DMS 273 treated with DMSO at 0.1 percent for 48 hours (cell line): ENCODE measurements at places on chromosomes 2 and 18.

GRCh38 chr2:106561803-106562202 lies 74.6 kb downstream of the CD8B2 start:
- DNase-seq: no peak

GRCh38 chr2:160252278-160252887 lies 52.3 kb upstream of the ITGB6 start:
- peak; percentile 14 for DNase-seq

- DNase-seq: no peak
These were observed 59.3 kb downstream of the CD8B2 start for GRCh38 chr2:106546391-106546990.

DNA sequence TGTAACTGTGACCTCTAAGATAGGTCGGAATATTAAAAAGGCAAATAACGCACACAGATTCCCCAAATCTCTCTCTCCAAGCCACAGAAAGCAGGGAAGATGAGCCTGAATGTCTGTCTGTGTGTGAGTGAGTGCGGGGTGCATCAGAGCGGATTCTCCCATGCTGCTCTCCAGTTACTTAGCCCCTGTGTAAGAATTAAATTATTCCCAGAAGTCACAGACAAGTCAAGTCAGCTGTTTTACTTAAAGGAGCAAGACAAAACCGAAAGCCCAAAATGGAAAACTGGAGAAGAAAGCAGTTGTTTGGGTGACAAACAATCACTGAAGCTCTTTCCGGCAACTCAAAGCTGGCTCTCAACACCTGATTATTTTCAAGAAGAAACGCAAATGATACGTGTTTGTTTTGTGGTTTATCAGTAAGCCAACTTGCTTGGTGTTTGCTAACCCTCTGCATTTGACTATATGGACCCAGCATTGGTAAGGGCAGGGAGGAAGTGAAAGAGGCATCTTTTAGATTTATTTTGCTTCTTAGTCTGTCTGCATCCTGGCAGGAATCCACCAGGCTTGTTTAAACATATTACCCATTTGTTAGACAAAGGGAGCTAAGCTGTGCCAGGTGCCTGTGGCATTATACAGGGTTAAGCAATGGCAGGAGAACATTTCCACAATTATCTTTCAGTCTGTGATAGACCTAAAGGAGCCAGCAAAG lies 121.5 kb upstream of the CREB1 start:
- DNase-seq: no peak

DNA sequence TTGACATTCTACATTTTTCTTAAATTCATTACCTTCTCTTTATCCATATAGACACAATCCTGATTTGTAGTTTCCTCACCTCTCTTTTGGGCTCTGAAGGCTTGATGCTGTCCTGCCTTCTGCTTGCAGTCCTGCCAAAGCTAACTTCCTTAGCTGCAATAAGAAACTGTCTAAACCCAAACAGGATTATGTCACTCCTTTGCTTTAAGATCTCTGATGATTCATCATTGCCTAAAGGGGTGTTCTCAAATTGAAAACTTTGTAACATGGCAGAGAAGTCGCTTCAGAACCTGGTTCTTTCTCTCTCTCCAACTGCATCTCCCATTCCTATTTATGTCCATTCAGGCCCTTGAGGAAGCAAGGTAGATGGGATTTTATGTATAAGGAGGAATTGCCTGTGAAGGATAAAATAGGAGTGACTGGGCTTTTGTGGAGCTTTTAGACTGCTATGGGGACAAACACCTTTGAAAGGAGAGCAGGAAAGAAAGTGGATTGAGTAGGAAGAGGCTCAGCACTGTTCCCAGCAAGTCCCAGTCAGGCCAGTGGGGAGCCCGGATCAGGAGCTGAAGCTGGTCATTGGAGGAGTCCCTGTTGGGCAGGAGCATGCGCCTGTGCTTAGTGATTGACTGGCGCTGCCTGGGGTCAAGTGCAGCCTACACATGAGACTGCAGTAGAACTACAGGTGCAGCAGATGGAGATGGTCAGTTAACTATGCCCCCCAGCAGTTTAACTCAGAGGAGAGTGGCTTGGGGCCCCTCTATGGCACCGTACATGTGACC lies 390.6 kb downstream of the CTNNA2 start:
- no peak for DNase-seq

- DNase-seq: no peak
These were observed 28.9 kb downstream of the GCA start for GRCh38 chr2:162372818-162373217.

DNA sequence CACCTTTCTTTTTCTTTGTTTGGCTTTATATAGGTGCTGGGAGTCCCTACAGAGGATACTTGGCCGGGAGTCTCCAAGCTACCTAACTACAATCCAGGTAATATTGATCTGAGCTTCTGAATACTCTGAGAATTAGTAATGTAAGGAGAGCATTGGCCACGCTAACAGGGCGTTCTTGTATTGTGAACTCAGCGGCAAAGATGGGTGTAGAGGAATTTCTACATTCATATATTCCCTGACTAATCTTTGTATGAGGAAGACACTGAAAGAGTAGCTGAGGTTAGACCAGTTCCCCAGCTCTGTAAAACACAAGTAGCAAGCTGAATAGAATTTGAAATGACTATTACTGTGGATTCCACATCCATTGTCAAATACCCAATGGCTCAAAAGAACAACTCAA lies 48.5 kb downstream of the CDK15 start:
- no peak for DNase-seq

DNA sequence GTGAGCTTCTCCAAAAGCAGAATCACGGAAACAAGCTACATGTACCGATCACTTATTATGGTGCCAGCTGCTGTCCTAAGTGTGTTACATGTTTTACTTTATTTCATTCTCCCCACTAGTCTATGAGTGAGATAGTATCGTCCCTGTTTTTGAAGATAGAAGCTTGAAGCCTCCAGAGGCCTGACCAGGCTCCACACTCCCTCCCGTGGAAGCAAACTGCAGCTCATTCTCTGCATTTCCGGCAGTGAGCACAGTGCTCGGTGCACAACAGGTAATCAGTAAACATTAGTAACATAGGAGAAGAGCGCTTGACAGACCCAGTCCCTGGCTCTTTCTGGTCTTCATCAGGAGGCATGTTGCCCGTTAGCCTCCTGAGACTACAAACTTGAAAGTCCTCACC lies 72.9 kb downstream of the ZBTB7C start:
- DNase-seq: no peak

- no peak for DNase-seq
These were observed 2.5 kb upstream of the DNAJC10 start for GRCh38 chr2:182713601-182714000.

- no peak for DNase-seq
These were observed 415.6 kb upstream of the SALL3 start for GRCh38 chr18:78564030-78564429.

DNA sequence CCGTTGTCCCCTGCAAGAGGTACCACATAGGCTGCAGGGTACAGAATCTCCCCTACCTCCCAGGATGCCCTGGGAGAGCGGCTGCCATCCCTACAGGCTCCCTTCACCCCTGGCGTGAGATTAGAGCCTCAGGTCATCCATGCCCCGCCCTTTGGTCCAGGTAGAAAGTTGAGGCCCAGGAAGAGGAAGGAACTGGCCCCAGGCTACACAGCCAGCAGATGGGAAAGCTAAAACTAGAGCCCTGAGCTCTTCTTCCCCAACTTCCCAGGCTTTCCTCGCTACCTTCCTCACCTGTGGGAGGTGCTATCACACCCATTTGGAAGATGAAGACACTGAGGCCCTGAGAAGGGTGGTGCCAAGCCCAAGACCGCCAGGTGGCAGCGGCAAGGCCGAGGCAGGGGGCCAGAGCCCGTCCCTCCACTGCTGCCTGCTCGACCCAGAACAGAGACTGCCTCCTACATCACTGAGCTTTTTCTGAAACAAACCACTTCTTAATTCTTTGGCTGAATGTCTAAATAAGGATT lies 25.8 kb downstream of the CIB4 start:
- no peak for DNase-seq

GRCh38 chr2:120494446-120494845 lies 148.5 kb downstream of the INHBB start:
- DNase-seq: no peak

DNA sequence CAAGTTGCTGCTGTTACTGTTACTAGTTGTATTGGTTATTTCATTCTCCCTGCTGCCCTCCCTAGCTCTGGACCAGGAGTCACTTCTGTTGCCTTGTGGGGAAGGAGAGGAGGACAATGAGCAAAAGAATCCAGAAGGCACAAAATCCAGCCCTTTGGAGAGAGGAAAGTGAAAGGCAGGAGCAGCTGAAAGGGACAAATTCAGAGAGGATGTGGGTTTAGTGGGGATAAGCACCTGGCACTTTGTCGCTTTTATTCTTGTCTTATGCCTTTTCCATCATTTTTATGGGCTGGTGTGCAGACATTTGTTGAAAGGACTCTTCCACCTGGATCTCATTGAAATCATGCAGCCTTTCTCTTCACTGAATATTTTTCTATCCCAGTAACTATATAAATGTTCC lies 24.3 kb upstream of the LTBP1 start:
- no peak for DNase-seq

DNA sequence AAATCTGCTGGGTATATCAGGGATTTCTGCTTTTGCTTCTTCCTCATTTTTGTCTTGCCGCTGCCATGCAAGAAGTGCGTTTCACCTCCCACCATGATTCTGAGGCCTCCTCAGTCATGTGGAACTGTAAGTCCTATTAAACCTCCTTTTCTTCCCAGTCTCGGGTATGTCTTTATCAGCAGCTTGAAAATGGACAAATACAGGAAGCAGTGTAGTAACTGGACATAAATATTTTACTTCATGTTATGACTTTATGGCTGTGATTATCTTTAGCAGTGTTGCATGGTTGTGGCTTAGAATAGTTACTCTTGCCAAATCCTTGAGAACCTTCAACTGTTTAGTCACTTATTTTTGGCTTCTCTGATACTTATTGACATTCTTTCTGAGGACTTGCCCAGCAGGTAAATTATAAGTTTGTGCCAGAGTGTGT lies 66.2 kb upstream of the DLX2 start:
- DNase-seq: no peak

DNA sequence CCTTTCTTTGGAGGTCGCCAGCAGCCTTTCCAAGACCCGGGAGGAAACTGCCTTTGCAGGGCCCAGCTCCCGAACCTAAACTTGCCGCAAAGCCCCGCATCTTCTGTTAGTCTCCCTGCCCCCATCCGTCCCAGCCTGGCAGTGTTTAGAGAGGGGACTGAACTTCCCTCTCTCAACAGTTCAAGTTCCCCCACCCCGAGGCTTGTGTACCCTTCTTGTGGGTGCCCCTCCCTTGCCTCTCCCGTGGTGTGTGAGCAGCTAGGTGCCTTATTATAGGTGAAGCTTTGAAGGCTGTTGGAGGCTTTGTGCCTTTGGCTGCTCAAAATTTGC lies 1.4 kb downstream of the LBH start:
- DNase-seq: no peak

GRCh38 chr2:53173698-53174455 lies 593.7 kb upstream of the CHAC2 start:
- DNase-seq: no peak

DNA sequence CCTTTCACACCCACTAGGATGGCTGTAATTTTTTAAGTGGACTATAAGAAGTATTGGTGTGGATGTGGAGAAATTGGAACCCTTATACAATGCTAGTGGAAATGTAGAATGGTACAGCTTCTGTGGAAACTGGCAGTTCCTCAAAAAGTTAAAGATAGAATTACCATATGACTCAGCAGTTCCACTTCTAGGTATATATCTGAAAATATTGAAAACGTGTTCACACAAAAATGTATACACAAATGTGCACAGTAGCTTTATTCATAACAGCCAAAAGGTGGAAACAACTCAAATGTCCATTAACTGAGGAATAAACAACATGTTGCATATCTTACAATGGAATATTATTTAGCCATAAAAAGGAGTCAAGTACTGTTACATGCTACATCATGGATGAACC lies 17.7 kb downstream of the TANK start:
- DNase-seq: no peak

- DNase-seq: no peak
These were observed 57.2 kb downstream of the SPTBN1 start for GRCh38 chr2:54513363-54513715.

DNA sequence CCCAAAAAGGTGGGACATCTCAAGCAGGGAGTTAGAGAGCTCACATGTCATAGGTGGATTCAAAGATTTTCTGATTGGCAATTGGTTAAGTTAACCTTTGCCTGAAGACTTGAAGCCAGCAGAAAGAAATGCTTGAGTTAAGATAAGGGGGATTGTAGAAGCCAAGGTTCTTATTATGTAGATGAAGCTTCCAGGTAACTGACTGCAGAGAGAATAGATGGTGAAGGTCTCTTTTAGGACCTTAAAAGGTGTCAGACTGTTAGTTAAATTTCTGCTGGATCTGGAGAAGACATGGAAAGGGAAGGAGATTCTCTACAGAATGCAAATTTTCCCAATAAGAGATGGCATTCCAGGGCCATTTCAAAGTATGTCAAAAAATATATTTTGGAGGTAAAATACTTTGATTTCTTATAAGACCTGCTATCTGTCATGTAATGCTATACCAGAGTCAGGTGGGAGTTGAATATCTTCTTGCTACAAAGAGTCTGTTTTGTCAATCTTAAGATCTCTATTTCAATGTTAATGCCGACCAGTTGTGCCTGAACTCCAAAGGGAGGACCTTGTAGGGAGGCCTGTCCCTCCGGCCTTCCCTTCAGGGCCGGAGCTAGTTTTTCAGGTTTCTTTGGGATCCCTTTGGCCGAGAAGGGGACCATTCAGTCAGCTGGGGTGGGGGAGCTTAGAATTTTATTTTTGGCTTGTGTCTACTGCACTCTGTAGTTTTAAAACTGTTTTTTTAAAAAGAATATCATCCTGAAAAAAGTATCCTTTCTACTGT lies 280.6 kb downstream of the PTGR3 start:
- no peak for DNase-seq

- DNase-seq: no peak
These were observed 59.1 kb downstream of the NETO1 start for GRCh38 chr18:72808680-72809079.

GRCh38 chr2:19635951-19636510 lies 265.8 kb downstream of the TTC32 start:
- no peak for DNase-seq

DNA sequence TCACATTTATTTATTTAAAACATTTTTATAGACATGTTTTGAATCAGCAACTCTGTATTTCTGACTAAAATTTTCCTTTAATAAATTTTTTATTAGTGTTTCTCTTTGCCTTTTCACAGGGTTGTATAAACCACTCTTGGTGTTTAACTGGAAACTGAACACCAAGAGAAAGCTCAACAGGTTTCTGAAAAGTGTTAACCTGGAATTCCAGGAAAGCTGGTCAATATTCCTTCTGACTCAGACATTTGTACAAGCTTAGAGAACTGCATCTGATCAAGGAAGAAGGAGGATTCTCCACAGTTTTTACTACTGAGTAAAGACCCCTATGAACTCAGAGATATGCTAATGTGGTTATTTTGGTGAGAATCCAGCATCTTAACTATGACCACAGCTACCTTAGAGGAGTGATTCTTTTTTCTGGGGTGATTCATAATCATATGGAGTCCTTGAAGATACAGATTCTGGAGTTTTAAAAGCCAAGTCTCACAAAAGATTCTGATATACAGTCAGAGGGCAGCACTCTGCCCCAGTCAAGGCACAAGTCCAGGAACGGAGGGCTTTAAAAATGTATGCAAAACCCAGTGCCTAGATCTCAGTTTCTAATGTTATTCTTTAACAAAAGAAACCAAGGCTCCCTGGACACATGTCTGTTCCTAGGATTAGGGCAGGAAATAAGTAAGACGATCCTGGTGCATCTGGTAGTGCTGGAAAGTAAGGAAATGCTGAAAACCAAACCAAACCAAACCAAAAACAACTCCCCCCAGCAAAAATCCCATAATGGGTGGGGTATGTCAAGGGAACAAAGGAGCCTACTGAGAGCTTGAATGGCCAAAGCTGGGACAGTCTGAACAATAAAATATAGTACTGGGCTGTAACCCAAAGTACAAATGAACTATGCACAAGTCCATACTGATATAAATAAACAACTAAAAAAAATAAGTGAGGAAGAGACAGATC lies 85.1 kb upstream of the FZD5 start:
- no peak for DNase-seq

- no peak for DNase-seq
These were observed 120.5 kb downstream of the ZFP36L2 start for GRCh38 chr2:43105586-43106558.
